Femur (tissue), 1 donor: ENCODE measurements at places on chromosomes 3 and 15.

DNA sequence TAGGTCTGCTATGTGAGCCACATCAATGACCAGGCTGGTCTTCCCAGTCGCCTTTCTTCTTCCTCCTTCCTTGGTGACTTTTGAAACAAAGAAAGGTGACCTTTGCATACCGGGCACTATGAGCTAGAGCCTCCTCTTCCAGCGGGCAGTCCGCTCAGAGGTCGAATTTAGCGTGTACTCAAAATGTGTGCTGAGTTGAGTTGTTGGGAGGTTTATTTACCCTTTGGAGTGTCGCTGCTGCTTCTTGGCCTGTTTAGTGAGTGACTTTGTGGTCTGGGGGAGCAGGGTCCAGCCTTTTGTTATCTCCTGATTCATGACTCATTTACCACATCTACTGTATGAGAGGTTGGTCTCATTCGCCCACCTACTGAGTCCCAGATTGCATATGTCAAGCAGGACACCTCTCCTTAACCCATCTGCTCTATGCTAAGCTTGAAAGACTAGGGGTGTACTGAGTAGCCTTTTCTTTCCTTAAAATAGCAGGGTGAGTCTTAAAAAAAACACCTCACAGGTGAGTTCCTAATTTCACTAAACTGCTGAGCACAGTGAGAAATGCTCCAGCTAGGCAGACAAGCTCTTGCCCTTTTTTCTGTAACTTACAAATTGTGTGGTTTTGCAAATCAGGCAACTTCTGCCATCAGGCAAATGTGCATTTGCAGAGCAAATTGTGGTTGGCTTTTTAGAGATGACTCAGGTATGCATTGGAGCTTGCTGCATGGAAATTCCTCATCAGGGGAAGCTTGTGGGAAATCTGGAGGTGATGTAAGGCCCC lies 3.2 kb upstream of the SIAH2 start:
- no peak for DNase-seq

DNA sequence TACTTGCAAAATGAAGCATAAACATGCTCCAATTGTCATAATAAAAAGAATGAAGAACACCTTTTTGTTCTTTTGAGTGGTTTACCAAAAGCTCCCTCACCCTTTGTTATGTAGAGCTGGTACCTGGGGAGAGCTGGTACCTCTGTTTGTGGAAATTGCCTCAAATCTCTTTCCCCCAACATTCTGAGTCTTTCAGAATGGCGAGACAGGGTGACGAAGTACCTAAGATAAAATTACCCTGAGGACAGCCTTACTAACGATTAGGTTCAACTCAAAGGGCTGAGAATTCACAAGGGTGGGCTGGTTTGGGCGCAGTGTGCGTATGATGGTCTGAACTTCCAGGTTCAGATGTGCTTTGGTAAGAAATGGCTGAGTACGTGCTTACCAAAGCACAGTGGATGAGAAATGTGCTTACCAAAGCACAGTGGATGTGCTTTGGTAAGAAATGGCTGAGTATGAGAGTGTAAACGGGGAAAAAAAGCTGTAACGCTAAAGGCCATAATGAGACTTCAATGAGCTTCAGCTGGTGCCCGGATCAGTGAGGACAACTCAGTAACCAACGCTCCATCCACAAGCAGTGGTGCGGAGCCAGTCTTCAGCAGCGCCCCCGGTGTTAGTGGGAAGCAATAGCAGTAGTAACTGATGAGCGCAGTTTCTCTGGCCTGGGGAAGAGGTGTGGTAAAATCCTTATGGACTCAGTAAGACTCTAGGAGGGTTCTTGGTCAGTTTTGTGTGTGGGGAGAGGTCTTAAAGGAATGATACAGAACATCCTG lies 72.3 kb upstream of the LRIG1 start:
- no peak for DNase-seq

DNA sequence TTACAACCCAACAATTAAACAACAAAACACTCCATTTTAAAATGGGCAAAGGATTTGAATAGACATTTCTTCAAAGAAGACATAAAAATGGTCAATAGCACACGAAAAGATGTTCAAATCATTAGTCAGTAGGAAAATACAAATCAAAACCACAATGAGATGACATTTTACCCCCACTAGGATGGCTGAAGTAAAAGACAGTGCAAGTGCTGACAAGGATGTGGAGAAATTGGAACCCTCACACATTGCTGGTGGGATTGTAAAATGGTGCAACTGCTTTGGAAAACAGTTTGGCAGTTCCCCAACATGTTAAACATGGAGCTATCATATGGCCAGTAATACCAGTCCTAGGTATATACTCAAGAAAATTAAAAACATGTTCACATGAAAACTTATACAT lies 11.6 kb downstream of the GALNT15 start:
- DNase-seq, result no peak

GRCh38 chr3:47542471-47543173 lies 29.1 kb upstream of the ELP6 start:
- DNase-seq, result peak; percentile 68

DNA sequence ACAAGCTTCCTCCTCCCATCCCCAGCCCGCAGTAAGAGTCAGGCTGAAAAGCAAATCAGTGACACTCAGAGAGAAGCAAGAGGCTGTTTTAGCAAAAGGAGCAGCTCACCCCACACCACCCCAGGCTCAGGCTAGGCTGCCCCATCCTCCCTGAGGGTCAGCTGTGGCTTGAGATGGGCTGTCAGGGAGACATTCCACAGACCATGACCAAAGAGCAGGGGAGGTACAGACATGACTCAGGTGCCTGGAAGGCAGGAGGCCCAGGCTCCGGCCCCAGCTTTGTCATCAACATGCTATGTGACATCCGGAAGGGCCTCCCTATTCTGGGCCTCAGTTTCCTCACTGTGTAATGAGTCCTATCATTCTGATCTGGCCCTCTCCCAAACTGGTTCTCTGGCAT lies 24.7 kb downstream of the HCN4 start:
- no peak for DNase-seq

DNA sequence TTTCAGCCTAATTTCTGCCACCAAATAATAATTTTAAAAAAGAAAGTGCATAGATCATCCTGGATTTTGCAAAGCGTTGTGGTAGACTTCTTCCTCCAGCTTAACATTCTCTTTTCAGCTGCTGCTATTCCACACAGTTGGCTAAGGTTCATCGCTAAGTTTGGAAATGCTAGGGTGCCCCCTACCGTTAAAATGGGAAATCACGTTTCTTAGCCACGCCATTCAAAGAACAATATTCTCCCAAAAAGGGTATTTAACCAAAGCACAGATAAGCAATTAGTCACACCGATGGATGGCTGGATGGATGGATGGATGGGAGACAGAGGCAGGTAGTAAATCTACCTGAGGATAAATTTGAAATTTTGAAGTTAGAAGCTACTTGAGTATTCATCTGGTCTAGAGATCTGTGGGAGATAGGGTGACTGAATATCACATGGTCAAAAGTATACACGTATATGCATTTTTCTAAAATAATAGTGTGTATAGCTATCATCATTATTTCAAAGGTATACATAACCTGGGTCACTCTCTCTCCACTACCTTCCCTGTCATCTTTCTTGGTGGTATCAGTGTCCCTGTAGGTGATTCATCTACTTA lies 67.2 kb downstream of the EFHB start:
- DNase-seq, result peak; percentile 61

GRCh38 chr3:176514297-176514696 lies 683.0 kb downstream of the TBL1XR1 start:
- DNase-seq, result no peak

DNA sequence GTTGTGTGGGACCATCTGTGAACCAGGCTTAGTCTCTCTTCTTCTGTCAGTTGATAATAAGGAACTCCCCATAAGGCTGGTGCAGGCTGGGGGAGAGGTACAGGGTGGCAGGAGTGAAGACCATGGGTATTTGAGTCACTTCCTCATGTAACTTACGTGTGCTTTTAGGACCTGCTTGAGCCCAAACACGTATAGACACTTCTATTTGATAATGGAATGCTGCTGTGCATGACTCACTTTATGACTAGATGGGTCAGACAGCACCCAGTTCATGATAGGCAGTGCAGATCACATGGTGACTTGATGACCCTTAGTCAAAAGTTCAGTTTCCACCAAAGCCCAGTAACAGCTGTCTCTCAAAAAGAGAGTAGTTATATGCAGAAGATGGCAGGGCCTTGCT lies 490.9 kb downstream of the ZBBX start:
- DNase-seq, result no peak

GRCh38 chr15:48667701-48668100 lies 22.2 kb upstream of the FBN1 start:
- no peak for DNase-seq

GRCh38 chr3:7461202-7461825 lies 600.4 kb downstream of the GRM7 start:
- DNase-seq, result no peak

- no peak for DNase-seq
These were observed 326.1 kb upstream of the IL12A start for GRCh38 chr3:159662549-159662948.

DNA sequence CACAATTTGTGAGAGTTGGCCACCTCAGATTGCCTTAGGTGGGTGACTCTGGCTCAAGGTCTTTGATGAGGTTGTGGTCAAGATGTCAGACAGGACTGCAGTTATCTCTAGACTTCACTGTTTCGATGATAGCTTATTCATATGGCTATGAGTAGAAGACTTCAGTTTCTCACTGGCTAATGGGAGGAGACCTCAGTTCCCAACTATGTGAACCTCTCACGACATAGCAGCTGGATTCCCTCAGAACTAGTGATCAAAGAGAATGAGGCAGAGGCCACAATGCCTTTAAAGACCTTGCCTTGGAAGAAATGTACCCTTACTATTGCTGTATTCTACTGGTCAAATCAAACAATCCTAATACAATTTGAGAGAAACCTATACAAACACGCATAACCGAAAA lies 607.5 kb upstream of the ROBO2 start:
- DNase-seq, result no peak

DNA sequence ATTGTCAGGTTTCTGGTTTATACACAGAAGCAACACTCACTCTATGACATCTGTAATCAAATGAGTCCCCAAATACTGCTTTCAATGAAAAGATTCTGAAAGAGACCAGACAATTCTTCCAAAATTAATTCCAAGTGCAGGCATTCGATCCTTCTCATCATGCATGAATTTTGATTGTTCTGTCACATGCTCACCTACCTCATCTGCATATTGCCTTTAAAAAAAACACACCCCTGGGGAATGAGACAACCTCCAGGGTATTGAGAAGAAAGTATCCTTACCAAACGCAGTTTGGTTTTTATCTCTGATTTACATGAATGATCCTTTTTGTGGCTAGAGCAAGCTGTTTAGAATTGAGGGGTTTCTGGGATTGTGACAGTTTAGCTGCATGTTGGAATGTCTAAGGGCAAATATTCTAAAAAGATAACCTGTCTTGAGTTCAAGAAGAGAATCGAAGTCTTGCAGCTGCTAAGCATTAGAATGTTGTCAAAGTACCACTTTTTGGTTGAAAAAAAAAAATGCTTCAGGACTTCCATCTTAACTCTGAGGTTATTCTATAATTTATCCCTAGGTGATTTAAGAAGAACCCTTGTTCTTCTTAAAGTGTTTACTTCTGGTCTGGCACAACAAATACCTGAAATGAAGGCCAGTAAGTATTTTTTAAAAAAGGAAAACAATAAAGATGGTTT lies 653.1 kb downstream of the RBMS3 start:
- no peak for DNase-seq

DNA sequence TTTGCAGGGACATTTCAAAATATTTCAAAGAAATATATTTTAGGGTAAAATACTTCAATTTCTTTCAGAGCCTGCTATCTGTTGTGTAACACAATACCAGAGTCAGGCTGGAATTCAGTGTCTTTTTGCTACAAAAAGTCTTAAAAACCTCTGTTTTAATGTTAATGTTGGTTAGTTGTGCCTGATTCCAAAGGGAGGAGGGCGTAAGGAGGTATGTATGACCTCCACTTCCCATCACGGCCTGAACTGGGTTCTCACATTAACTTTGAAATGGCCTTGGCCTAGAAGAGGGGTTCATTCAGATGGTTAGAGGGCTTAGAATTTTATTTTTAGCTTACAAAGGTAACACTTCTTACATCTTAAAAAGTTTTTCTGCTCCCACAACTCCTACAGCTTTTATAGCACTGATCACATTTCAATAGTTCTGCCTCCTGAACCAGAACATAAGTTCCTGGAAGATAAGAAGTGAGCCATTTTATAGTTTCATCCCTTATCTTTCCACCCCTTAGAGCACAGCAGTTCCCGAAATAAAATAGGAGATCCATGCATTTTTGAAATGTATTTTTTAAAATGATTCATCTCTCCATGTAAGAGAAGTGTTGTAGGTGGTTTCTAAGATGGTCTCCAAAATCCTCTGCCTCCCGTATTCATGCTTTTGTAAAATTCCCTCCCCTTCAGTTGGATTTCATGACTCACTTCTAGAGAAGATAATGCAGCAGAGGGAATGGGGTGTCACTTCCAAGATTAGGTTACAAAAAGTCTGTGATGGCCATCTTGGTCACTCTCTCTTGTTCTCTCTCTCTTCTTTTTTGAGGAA lies 543.1 kb upstream of the NECTIN3 start:
- no peak for DNase-seq

- no peak for DNase-seq
These were observed 13.8 kb downstream of the EIF3J start for GRCh38 chr15:44550734-44551133.

- no peak for DNase-seq
These were observed 129.8 kb downstream of the MINAR1 start for GRCh38 chr15:79561982-79562381.

DNA sequence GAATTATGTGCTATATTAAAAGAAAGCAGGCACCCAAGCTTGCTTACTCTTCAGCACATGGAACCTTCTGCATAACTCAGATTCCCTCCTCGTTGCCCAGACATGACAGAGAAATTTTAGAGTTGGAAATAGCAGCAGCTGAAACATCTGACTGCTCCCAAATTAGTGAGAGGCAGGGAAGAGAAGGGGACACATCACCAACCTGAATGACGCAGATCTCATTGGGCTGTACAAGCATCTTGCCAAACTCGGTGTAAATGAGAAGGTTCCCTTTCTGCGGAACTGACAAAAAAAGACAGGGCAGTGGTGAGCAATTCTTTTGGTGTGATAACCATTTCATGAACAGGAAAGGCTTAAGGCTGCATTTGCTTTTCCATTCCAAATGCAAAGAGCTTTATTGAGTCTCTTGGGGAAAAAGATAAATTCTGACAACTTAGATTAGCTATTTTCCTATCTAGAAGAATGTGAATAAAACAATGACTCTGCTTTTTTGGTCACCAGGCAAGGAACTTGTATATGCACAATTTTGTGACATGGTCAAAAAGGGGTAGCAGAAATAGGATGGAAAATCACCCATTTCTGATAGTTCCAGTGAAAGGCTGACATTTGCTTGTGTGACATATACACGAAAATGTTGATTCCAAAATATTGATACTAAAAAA lies 35.1 kb downstream of the HGD start:
- DNase-seq, result no peak

- DNase-seq, result no peak
These were observed 98.6 kb downstream of the TCF12 start for GRCh38 chr15:57017024-57017423.
